ENCODE measurements at places on chromosomes 6 and 20.

- no peak for DNase-seq
These were observed 44.5 kb downstream of the SLC52A3 start for GRCh38 chr20:723756-724155.

GRCh38 chr20:37673444-37673843 lies 20.4 kb upstream of the CTNNBL1 start:
- DNase-seq, result no peak

DNA sequence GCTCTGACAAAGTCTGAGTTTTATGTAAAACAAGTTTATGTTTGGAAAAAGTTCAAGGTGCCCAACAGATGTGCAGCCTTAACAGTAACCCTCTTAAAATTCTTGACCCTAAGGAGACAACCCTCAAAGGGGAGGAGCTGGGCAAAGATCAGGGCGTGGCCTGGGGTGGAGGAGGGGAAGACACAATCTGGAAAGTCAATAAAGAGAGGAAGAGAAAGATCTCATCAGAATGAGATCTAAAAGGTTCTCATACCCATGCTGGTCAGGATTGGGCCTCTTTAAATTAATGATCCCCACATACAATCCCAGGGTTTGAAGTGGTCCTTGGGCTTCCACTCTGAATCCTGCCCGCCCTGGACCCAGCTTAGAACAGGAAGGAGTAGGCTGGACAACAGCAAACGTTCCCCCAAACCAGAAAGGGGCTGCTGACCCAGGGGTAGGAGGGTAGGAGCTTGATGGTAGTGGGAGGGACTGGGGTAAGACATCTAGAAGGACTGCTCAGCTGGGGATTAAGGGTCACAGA lies 33.0 kb downstream of the FOXP4 start:
- DNase-seq, result no peak

GRCh38 chr20:11401988-11402387 lies 515.7 kb upstream of the BTBD3 start:
- DNase-seq, result no peak

DNA sequence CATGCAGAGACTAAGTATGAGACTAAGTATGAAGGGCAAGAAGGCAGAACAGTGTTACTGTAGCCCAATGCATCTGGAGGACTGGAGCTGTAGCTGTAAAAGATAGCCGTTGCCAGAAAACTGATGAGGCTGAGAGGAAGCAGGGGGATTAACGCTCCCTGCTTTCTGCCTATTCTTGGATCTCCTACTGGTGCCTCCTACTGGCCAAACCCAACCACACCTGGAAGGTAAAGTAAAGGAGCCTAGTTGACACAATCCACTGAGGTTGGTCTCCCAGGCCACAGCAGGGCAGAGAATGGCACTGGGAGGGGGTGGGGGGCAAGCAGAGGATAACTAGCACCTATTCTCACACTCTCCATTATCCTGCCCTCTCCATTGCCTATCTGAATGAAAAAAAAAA lies 105.0 kb upstream of the MRPS10 start:
- DNase-seq, result no peak

- DNase-seq, result no peak
These were observed 753 bp upstream of the PERP start for GRCh38 chr6:138107752-138108592.

DNA sequence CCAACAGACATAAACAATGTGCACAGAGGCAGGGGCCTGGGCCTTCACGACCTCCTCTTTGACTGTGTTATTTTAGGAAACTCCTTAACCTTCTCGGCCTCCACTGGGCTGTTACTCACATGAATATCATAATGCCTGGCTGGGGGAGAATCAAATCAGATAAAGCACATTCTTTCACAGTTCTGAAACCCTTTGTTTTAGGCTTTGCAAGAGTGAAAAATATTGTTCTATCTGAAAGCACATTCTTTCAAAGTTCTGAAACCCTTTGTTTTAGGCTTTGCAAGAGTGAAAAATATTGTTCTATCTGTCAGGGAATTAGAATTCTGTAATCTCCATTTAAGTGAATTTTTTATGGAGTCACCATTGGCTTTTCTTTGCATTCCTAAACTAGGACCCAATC lies 50.7 kb upstream of the SYNDIG1 start:
- DNase-seq, result no peak

GRCh38 chr20:10453241-10453640 lies 18.1 kb downstream of the SLX4IP start:
- peak; percentile 43 for DNase-seq

DNA sequence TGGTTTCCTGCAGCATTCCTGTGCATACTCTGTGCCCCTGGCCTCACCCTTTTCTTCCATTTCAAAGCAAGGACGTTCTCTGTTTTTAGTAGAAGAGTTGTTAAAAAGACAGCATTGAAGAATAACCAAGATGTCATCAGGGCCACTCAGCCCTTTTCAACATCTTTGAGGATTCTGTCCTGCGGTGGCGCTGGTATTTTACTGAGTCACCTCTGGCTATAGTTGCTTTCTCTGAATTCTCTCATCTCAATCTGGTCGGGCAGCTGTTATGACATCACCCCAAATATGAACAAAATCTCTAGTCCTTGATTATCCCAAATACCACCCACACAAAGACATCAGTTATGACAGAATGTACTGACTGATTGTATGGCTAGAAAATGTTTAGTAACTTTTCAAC lies 204.2 kb downstream of the GRIK2 start:
- DNase-seq, result no peak

DNA sequence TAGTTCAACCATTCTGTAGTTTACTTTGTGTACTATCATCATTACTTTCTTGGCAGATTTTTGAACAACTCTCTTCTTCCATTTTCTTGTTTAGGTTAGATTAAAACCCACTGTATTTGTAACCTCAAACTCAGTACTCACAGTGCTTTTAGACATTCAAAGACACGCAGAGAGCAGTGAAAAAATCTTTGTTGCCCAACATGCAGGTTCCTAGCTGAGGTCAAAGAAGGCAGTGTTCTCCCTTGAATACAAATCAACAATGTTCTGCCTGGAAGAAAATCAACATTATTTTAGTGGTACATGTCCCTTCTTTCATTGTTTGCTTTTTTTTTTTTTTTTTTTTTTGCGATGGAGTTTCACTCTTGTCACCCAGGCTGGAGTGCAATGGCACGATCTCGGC lies 11.2 kb downstream of the CYB5R4 start:
- no peak for DNase-seq

DNA sequence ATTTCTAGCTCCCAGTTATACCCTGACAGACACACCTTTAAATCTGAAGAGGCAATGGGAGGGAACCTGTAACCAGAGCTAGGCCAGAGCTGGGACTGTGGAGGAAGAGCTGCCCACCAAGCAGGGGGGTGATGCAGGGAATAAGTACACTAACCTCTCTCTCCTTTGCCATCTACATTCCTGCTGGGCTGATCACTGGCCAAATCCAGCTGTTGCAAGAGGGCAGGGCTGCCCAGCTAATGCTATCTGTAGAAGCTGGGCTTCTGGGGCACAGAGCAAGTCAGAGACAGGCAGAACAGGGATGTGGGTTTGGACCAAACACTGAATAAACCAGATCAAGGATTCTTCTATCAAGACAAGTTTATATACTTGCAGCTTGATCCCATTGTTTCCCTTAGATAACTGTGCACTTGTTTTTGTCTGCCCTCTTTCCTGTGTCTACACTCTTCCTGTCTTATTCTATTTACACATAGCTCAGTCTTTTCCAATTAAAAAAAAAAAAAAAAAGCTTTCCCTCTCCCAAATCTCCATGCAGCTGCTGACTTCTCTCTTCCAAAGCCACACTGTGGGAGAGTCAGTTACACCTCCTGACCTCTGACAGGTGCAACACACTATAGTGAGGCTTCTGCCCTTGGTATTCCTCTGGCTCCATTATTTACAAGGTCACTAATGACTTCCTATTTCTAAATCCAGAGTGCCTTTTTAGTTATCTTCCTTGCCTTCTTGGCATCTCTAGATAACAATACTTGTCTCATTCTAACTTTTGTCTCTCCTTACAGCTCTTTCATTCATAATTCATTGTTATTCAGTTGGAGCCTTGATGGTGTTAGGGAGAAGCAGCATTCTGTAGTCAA lies 43.7 kb downstream of the TRIM38 start:
- no peak for DNase-seq

DNA sequence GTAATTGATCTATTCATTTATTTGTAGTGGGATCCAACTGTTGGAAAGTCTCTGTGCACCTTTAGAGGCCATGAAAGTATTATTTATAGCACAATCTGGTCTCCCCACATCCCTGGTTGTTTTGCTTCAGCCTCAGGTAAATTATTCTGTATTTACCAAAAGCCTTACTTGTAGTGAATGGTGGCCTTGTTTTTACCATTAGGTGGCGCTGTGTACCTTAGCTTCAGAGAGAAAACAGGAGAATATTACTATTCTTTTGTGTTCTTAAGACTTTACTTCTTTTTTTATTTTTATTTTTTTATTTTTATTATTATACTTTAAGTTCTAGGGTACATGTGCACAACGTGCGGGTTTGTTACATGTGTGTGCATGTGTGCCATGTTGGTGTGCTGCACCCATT lies 23.7 kb downstream of the PEX7 start:
- DNase-seq, result no peak

DNA sequence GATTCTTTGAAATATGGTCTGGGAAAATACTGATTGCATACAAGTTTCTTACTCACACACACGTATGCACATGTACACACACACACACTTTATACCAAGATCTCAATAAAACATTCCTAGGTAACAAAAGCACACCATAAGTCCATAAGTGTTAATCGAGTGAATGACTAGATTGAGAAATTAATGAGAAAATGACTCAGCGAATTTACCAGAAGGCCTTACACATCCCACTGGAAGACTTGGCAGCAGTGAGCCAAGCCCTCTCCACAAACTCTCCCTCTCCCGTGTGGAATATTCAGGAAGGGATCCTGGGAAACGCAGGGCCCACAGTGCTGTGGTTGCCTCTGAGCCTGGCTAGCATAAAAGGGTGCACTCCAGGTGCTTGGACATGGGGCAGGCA lies 227.2 kb downstream of the LY86 start:
- DNase-seq, result no peak

DNA sequence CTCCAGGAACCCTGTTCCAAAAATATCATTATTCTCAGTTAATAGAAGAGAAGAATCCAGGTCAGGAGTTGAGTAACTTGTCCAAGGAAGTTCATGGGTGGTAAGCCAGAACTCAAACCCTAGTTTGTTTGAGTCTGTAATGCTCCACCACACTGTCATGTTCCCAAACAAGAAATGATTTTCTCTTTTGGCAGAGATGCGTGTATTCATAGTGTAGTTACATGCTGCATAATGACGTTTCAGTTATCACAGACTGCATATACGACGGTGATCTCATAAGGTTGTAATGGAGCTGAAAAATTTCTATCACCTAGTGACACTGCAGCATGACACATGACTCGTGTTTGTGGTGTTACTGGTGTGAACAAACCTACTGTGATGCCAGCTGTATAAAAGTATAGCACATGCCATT lies 102.6 kb downstream of the TULP4 start:
- DNase-seq, result no peak

DNA sequence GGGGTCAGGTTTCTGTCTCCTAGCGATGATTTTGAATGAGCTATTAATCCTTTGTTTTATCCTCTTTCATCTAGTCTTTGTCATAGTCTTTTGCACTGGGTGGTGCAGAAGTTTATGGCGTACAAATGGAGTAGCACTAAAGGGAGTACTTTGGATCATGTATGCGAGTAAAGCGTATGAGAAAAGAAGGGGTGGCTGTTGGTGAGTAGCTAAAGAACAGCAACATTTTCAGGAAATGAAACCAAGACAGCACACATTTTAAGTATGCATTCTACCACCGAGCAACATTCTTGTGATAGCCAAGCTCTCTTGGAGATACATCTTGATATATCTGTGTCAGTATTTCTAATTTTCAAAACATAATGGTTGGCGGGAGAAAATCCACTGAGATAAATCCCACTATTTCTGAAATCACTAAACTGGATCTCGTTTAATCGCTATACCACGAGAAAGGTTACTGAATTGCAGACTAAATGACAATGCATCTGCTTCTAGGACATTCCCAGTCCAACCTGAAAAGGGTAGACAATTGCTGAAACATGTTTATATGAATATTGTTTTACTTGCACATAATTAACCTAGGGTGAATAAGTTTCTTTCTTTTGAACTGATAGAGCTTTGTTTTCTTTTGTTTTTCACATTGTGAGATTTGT lies 196.1 kb downstream of the TRIM27 start:
- DNase-seq, result no peak

- DNase-seq, result no peak
These were observed 465.2 kb downstream of the TFAP2B start for GRCh38 chr6:51283723-51284355.

GRCh38 chr6:157519255-157520116 lies 138.5 kb downstream of the ZDHHC14 start:
- DNase-seq, result no peak

DNA sequence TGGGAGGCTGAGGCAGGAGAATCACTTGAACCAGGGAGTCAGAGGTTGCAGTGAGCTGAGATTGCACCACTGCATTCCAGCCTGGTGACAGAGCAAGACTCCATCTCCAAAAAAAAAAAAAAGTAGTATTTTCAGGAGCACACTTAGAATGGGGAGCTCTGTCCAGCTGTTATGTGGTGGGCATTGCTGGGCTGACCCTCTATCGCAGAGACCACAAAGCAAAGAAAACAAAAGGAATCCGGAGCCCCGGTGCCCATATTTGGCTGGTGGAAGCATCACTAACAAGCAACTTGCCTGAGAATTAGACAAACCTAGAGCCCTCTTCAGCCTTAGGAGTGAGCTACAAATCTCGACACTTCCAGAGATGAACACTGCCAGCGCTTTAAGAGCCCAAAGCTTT lies 137.3 kb upstream of the GPR6 start:
- DNase-seq, result no peak
